ENCODE measurements at places on chromosomes 16 and 17.

GRCh38 chr16:81369888-81370504, 55.2 kb downstream of the GAN start:
- no peak for DNase-seq

- no peak for DNase-seq
Measured at GRCh38 chr17:77352441-77352840, 211.7 kb downstream of the SEC14L1 start.

DNA sequence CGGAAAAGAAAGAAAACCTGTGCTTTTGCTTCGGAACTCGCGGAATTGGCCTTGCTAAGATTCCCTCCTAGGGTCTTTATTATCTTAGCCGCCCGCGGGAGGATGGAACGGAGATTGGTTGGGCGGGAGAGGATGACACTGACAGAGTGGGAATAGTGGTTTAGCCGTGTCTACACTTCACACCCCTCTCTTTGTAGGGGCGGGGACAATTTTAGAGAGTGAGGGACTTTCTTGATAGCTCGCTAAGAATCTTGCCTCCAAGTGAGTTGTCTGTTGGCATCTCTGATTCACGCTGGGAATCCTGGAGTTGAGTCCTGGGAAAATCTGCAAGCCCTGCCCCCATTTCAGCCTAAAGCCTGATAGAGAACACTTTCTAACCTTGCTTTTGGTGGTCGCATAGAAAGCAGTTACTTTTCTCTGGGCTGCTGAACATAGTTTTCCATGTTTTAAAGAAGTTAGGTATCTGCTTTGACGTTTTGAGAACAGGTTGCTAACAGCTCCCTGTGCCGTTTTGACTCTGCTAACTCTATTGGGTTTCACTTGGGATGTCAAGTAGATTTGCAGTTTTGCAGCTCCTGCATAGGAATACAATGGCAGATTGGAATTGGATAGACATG, 697 bp downstream of the NOL11 start:
- DNase-seq: peak; percentile 11

- no peak for DNase-seq
Measured at GRCh38 chr17:75664099-75664549, 2.8 kb downstream of the RECQL5 start.

GRCh38 chr16:920717-921116, 50.1 kb downstream of the LMF1 start:
- DNase-seq: no peak

DNA sequence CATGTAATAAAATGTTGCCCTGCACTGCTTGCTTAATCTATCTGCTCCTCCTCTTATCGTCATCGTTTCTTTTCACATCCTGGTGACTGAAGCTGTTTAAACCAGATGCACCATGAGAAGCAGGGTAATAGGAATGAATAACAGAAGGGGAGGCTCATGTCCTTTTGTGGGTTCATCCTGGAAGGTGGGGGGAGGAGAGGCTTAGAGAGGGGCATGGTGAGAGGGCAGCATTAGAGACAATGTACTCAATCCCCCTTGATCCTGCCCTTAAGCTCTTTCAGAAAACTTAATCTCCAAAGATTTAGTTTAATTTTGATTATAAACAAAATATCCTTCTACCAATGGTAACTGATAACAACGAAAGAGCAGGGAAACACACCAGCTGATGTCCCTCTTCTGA, 248.5 kb downstream of the CA10 start:
- DNase-seq: no peak

DNA sequence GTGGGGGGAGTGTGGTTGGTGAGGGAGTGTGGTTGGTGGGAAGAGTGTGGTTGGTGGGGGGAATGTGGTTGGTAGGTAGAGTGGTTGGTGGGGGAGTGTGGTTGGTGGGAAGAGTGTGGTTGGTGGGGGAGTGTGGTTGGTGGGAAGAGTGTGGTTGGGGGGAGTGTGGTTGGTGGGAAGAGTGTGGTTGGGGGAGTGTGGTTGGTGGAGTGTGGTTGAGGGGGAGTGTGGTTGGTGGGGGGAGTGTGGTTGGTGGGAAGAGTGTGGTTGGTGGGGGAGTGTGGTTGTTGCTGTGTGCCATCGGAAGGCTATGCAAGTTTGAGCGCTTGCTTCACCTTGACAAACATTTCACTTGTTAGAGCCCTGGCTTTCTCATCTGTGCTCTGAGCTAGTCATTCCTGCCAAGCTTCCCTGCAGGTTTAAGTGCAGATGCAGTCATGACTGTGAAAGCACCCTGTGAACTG, 20.1 kb downstream of the MINK1 start:
- DNase-seq: no peak

- peak; percentile 66 for DNase-seq
Measured at GRCh38 chr16:14013571-14014283, 57.4 kb upstream of the MRTFB start.

DNA sequence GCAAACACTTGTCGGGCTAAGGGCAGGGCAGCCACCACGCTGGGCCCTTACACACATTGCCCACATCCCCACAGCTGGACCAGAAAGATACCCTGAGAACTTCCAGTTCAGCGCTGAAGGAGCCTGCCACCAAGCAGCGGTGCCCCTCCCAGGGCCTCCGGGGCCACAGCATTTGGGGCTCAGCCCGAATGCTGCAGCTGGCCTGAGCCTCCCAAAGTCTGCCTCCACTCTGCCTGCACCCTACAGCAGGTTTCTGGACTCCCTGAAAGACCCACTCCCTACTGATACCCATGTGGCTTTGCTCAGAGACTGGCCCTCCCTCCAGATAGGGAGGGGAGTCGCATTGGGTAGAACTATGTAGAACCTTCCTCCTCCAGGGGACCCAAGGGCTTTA, 1.5 kb downstream of the MCRIP1 start:
- DNase-seq: no peak

DNA sequence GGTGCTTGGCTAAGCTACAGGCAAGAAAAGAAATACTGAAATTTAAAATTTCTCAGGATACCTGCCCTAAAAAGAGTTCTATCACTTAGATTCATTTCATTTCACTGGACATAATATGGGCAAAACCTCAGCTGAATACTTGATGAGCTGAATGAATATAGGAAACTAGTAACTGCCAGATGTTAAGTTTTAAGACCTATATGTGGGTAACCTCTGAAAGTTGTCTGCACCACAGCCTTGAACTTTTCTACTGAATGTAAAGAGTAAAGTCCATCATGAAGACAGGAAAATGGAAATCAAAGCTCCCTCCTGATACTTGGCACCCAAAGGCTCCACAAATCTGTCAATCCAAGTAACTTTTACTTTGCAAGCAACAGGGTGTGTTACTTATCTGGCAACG, 50.8 kb downstream of the HIC1 start:
- DNase-seq: no peak

- no peak for DNase-seq
Measured at GRCh38 chr17:28675980-28676379, 14.0 kb downstream of the SUPT6H start.

DNA sequence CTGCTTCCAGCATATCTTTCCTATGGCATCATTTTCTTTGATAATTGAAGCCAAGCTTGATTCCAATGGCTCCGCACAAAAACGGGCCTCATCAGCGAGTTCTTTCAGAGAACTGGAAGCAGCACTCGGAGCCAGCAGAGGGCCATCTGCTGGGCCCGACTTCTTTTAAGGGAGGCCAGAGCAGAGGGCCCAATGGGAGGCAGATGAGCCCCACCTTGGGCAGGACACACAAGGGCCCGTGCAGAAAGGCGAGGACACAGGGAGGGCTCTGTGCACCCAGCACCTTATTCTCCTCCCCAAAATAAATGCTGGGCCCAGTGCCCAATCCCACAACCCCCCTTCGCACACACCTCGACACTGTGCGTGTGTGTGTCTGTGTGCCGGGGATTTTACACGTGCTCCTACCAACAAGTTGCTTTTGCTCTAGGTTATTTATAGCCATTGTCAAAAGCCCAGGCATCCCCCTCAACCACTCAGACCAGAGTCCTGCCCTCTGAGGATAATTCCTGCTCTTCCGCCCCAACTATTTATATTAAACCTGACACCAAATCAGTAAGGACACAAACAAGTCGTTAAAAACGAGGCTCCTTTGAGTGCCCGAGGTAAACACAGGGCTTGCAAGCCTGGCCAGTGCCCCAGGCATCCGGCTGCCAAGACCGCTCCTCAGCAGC, 6.8 kb downstream of the AXIN2 start:
- DNase-seq: no peak

DNA sequence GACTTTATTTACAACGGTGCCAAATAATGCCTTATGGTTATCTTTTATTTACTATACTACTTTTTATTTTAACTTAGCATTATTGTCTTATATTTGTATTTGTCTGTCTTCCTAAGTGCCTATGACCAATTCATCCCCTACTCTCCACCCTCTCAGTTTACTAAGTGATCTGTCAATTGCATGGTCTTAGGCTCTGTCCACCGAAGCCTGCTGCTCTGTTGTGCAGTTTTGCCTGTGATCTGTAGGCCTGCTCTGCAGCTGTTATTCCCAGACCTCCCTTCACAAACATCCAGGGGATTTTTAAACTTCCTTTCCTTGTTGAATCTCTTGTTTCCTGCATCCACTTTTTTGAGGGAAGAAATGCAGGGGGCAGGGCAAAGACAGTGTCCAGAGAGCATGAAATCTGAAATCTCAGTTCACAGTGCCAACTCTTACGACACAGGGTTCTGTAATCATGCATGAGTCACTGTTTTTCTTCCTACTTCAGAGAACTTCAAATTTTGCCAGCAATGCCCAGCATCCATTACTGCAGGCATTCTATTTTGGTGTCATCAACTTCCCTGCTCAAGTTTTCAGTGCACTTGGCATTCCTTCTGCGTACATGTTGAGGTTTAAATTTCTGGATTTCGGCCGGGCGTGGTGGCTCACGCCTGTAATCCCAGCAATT, 11.4 kb downstream of the SLFN5 start:
- DNase-seq: no peak

- DNase-seq: no peak
Measured at GRCh38 chr16:81319221-81319912, 4.6 kb downstream of the GAN start.

GRCh38 chr17:36703860-36704266, 102.5 kb downstream of the MRM1 start:
- DNase-seq: no peak

DNA sequence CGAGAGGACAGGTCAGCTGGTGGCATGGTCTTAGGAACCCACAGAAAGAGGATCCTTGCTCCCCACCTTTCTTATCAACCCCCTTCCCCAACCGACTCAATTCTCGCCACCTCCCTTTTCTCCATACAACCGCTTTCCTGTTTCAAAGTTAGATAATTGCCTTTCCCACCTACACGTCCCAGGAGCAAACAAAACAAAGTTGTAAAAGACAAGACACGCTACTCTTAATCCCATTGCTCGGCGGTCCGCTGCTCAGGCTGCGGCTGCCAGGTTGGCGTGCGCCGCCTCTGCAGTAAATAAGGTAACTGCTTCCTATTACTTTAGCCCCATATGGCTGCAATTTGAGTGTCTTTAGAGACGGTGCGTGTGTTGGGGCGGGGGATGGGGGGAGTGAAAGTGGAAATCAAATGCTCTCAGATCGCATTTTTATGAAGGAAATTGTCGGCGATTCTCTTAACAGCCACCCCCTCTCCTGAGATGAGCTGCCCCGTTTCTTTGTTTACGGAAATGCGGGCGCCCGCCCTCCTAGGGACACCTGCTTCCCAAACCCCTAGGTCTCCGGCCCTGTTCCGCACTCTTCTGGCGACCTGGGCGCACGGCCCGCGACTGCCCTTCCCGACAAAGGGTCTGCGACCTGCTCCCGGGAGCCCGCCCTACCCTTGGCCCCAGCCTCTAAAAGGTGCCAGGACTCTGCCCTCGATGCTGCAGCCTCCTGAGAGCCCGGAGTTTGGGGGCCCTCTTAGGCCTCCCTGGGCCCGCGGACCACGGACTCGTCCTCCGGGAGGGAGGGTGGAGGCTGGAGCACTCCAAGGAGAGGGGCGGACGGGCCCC, 3.7 kb upstream of the CBX8 start:
- DNase-seq: no peak

GRCh38 chr16:86509759-86510464, 415 bp upstream of the FOXF1 start:
- peak; percentile 19 for DNase-seq

DNA sequence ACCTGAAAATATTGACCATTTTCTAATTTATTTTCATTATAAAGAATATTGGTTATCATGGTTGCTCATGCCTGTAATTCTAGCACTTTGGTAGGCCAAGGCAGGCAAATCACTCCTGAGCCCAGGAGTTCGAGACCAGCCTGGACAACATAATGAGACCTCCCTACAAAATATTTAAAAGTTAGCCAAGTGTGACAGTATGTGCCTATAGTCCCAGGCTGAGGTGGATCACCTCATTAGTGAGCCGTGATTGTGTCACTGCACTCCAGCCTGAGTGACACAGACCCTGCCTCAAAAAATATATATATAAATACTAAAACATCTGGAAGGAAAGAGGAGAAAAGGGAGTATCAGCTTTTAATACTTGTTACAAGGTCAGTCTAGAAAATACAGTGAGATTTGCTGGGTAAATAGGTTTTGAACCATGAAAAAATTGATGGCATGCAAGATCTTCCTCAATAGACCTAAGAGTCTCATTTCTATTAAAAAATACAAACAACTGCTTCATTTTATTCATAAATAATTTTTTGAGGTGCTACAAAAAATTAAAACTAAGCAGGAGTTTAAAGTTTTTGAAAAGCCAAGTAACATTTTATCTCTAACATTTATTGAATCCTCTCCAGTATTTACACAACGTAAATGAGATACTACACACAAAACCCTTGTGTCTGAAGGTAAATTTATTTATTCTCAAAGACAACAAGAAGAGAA, 47.7 kb downstream of the TUBD1 start:
- DNase-seq: no peak

GRCh38 chr16:72549878-72550277, 377.9 kb upstream of the PMFBP1 start:
- no peak for DNase-seq

DNA sequence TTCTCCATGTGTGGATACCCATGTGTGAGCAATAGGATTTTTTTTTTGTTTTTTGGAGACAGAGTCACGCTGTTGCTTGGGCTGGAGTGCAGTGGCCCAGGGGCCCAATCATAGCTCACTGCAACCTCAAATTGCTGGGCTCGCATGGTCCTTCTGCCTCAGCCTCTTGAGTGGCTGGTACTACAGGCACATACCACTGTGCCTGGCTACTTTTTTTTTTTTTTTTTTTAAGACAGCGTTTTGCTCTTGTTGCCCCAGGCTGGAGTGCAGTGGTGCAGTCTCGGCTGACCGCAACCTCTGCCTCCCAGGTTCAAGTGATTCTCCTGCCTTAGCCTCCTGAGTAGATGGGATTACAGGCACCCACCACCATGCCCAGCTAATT, 16.7 kb downstream of the MGRN1 start:
- no peak for DNase-seq

GRCh38 chr16:2707368-2708289, 12.4 kb downstream of the PRSS27 start:
- no peak for DNase-seq

Data from NCI-H1105 (cell line).